Hindlimb muscle (tissue), 1 donor: ENCODE measurements at places on chromosomes 11 and 22.

GRCh38 chr22:25139062-25139461 lies 60.6 kb upstream of the CRYBB3 start:
- no peak for DNase-seq

GRCh38 chr11:32288276-32288675 lies 147.1 kb downstream of the WT1 start:
- no peak for DNase-seq

DNA sequence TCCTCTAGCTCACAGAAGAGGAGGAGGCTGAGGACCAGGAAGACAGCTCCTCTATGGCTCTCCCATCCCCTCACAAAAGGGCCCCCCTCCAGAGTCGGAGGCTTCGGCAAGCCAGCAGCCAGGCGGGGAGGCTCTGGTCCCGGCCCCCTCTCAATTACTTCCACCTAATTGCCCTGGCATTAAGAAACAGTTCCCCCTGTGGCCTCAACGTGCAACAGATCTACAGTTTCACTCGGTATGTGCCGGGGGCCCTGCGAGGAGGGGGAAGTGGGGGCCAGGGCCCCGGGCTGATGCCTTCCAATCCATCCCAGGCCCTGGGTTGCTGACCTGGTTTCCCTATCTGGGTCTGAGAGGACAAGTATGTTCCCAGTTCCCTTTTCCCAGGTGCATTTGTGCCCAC lies 7.9 kb downstream of the FOXR1 start:
- no peak for DNase-seq

GRCh38 chr11:111530091-111530490 lies 10.4 kb upstream of the LAYN start:
- no peak for DNase-seq

- no peak for DNase-seq
These were observed 191.6 kb upstream of the NCAM1 start for GRCh38 chr11:112769584-112769983.

DNA sequence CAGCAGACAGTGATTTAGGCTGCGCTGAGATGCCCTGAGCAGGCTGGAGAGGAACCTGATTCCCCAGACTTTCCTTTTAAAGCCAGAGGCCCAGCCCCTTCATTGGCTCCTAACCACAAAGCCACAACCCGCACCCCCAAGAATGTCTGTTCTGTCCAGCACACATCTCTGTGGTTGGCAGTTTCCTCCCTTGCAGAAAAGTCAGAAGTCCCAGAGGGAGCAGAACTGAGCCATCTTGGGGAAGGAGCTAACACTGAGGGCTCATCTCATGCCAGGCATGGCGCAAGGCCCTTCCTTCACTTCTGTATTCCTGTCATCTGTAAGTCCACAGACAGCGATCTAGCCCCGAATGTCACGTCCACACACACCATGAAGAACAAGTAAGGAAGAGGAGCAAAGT lies 97.1 kb upstream of the SYT13 start:
- DNase-seq, result no peak

GRCh38 chr11:36492724-36493304 lies 17.3 kb downstream of the TRAF6 start:
- peak; percentile 38 for DNase-seq

DNA sequence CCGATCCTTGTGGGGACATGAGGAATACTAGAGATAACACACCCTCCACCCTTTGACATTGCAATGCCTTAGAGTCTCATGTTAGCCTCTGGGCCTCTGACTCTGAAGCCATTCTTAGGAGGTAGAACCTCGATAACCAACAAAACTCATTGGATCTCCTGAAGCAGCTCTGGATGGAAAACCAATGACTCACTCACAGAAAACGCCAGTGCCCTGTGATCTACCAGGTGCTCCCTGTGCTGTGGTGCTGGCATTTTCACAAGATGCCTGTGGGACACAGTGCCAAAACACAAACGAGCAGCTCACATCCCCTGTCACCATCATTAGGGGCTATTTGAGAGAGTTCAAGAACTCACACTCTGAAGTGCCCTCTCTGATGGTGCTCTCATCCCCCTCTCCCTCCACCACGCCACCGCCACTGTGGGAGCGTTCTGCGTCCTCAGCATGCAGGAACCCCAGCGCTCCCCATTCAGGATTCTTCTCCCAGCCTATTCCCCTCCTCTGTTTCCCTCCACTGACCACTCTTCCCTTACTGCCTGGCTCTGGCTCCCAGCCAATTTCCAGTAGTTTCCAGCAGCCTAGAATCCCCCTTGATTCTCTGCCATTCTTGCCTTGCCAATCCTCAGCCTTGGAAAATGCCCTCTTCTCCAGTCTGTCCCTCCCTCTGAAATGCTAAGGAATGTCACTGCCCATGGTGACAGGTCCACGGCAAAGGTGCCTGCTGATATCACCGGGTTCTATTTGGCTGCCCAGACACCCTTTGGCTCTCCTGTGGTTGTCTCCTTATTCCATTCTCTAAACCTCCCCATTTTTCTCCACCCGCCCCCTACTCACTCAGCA lies 4.7 kb upstream of the POLD4 start:
- no peak for DNase-seq

- DNase-seq, result no peak
These were observed 1.8 kb downstream of the TLCD5 start for GRCh38 chr11:120326845-120327281.

GRCh38 chr11:119299416-119299815 lies 17.5 kb downstream of the MCAM start:
- no peak for DNase-seq

- no peak for DNase-seq
These were observed 91.3 kb downstream of the CDKN1C start for GRCh38 chr11:2794046-2794967.

DNA sequence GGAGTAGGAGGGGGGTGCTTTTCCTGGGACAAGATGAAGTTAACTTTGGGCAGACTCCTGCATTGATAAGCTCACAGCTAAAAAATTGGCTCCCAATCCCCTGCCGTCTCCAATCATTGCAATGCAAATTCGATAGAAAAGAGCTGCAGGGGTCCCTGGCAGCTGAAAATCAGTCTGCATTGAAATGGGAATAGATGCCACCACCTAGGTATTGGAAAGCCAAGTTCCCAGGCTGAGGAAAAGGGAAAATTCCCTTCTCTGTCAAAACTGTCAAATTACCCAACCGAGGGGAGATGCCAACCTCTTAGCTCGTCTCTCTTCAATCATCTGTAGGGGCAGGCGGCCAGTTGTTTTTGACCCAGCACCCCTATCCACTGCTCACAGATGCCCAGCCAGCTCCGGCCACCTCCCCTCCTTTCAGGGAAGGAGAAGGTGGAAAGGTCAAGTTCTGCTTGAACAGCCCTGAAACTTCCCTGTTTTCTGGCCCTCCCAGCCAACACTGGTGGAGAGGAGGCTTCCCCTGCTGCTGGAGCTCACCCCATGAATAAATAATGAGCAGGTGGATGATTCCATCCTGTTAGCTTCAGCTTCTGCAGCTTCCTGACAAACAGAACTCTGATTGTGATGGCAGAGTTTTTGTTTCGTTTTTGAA lies 916.3 kb downstream of the TBC1D22A start:
- DNase-seq, result no peak

DNA sequence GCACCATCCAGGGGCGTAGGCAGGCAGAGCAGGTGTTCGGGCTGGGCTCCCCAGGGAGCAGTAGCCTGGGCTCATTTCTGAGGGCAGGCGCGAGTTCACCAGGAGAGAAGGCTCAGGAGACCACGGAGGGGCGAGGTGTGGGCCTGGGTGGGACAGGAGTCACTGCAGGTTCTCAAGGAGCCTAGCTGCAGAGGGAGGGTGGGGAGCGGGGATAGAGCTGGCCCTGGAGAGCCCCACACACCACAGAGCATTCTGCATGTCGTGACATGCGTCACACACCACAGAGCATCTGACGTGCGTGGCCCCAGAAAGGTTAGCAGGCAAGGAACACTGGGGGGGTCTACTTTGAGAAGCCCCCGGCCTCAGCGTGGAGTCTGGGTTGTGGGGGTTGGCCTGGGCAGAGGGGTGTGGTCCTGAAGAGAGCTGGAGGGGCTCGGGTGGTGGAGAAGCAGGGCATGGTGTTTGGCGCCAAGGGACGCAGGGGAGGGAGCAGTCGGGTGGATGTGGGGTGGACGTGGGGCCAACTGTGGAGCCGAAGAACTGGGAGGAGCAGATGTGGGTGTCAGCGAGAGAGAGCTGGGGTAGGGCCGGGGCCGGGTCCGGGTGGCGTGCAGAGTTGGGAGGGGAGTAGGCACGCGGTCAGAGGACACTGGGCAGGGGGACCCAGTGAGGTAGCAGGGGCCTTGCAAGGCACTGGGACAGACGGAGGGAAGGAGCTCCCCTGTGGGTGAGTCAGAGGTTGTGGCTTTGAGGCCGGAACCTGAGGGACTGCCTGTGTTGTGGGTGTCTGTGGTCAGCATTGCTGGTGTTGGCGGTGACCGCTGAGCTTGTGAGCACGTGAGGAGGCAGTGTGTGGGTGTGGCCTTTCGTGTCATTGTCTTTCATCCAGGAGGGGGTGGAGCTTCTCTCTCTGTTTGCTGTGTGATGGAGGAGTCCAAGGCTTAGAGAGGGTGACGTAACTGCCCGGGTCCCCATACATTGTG lies 25.5 kb downstream of the CTTN start:
- no peak for DNase-seq

DNA sequence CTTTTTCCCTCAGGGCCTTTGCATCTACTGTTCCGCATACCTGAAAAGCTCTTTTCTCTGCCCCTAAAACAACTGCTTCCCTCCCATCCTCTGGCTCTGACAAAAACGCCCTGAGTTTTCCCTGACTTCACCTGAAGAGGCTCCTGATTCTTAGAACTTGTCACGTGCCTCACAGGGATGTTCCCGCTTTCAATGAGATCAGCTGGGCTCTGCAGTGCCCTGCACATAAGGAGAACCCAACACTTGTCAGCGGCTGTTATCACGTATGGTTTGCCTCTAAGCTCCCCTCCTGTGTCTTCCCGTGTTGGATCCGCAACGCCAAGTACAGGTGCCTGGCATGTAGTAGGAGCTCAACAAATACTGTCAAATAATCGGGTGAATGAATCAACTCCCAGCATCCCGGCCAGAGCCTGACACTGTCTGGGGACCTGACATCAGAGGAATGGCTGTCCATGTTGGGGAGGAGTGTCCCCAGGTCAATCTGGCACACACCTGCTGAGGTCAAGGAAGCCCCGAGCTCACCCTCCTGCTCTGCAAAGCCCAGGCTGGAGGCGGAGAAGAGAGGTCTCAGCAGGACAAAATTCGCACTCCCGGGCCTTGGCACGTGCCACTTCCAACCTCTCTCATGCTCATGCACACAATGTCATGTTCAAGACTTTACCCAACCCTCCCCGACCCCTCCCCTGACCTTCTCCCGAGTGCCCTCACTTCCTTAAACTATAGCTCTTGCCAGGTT lies 4.2 kb upstream of the GRK2 start:
- no peak for DNase-seq

DNA sequence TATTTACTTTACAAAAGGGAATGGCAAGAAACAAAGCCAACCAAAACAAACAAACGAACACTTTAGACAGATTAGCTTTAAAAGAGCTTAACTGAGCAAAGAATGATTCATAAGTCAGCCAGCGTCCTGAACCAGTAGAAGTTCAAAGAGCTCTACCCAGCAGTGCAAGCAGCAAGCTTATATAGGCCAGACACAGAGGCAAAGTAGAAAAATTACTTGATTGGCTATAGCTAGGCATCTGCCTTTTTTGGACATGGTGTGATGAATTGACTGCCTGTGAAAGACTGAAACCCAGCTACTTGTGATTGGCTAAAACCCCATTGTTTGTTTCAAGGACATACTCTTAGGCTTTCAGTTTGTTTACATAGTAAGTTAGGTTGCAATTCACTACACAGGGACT lies 2120.0 kb upstream of the RAG2 start:
- DNase-seq, result no peak

- no peak for DNase-seq
These were observed 172.5 kb downstream of the TBC1D22A start for GRCh38 chr22:46934746-46935491.

- peak; percentile 36 for DNase-seq
These were observed 653 bp downstream of the GRK3 start for GRCh38 chr22:25564979-25565677.

- no peak for DNase-seq
These were observed 92.2 kb downstream of the PHF21B start for GRCh38 chr22:44917372-44918165.

DNA sequence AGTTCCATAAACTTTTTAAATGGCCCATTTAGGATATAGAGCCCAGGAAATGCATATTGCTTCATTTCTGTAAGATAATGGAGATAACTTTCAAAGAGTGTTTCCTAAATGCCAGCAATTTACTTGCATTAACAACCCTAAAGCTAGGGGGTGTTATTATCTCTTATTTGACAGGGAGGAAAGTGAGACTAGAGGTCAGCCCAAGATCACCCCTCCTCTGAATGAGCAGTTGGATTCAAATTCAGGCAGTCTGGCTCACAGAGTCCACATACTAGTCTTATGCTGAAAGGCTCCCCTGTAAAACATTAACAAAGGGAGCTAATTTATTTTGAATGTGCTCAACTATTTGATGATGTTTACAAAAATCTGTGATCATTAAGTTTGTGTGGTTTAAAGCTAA lies 49.9 kb upstream of the TRIM77 start:
- no peak for DNase-seq

DNA sequence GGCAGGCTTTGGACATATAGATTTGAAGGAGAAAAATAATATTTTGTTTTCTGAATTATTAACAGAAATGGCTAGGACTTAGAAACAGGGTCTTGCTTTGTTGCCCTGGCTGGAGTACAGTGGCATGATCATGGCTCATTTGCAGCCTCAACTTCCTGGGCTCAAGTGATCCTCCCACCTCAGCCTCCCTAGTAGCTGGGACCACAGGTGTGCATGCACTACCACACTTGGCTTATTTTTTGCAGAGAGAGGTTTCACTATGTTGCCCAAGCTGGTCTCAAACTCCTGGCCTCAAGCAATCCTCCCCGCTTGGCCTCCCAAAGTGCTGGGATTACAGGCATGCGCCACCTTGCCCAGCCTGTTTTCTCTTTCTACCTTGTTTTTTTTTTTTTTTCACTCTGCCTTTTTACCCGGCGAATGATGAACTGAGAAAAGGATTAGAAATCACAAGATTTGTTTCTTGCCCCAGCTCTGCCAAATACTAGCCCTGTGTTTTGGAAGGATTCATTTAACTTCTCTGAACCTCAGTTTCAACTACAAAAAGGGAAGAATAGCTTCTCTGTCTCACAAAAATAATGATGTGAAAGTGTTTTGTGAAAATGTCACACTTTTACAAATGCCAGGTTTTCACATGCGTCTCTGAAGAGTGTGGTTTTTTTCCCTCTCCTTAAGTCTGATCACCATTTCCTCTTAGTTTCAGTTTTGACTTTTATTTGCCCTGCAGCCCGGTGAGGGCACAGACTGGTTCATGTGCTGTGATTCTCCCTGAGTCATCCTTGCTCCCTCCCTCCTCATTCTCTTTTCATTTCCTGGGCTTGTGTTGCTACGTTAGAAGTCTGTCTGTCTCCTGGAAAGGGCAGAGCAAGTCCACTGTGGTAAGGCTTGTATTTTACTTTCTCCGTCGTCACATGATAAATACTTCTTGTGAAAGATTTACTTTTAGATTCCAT lies 67.7 kb downstream of the BCL2L13 start:
- DNase-seq, result peak; percentile 28

- DNase-seq, result no peak
These were observed 96.5 kb upstream of the NCAM1 start for GRCh38 chr11:112864672-112865071.

DNA sequence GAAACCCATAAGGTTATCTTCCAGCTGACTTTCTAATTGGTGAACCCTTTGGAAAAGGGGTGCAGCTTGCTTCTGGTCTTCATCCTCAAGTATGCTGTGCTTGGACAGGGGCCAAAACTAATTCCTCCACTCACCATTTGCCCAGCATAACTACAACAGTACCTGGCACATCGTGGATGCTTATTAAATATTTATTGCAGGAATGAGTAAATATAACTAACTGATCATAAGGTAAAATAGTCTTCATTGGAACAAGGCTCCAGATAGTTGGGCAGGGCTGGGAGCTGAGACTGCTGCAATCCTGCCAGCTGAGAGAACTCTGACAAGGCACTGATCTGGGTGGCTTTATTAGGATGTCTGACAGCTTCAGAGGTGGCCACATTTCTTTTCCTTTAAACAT lies 2.4 kb upstream of the SIDT2 start:
- no peak for DNase-seq
